ENCODE measurements at places on chromosomes 1 and 21.

DNA sequence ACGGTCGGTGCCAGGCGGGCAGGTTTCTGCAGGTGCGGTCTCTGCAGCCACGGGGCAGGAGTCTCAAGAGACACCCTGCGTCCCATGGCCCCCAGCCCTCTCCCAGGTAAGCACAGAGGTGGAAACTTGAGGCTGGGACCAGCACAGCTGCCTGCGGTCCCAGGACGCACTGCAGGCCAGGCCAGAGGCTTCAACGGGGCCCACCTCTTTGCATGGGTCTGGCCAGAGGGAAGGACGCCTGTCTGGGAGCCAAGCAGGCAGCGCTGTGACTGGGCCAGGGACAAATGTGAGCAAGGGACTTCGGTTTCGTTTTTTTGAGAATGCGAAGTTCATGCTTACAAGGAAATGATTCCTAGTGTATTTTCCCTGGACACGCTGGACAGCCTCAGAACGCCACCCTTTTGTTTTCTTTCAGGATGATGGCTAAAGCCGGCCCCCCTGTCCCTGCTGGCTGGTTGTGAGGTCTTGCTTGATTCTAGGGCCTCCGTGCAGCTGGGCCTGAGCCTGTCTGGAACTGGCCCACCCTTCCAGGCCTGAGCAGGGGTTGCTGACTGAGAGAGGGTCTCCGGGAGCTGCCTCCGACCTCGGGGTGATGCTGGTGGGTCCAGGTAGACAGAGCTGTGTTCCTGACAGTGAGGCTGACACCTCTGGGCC is 38.3 kb downstream of the MORN1 start:
- DNase-seq: no peak

DNA sequence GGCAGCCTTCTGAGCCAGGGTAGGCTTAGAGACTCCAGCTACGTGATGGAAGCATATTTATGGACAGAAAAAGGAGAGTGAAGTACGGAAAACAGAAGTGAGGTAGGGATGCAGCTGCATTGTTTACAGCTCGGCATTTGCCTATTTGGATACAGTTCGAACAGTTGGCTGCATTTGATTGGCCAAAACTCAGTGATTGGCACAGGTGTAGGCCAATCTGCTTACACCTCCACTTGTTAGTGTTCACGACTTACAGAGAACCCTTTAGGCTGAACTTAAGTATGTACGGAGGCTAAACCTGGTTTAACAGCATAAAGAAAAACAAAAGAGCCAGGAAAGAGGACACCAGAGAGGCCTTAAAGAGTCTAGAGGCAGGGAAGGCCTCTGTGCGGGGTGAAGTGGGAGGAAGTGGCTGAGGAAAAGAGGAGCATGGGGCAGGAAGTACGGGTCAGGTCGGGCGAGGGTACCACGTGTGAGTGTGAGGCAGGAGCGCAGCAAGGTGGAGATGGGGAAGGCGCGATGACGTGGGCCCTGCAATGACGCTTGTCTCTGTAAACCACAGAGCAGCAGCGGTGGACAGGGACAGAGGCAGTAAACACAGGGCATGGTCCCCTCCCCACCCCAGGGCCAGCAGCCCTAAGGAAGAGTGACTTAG is 32.0 kb downstream of the RSPH1 start:
- peak; percentile 43 for DNase-seq

DNA sequence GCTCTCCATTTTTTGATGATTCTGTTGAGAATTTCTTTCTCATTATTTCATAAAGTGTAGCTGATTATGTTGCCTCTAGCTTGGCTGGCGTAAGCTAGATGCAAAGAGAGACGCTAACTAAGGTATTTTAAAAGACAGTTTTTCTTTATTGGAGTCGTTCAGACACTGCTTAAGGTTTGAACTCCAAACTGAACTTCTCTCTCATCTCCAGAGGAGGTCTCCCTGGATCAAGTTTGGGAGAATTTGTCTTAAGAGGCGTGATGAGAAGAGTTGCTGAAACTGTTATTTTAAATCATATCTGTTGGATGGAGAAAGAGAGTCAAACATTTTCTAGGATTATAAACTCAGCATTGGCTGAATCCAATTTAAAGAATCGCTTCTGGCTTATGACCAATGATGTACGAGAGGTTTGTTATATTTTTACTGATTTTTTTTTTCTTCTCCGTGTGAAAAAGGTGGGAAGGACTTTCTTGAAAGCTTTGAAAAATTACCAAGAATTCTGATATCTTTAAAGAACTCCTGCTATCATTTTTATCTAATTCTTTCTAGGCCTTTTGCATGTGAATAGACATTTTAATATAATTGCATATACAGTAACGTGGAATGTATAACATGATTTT is 34.0 kb downstream of the MAP3K7CL start:
- no peak for DNase-seq

DNA sequence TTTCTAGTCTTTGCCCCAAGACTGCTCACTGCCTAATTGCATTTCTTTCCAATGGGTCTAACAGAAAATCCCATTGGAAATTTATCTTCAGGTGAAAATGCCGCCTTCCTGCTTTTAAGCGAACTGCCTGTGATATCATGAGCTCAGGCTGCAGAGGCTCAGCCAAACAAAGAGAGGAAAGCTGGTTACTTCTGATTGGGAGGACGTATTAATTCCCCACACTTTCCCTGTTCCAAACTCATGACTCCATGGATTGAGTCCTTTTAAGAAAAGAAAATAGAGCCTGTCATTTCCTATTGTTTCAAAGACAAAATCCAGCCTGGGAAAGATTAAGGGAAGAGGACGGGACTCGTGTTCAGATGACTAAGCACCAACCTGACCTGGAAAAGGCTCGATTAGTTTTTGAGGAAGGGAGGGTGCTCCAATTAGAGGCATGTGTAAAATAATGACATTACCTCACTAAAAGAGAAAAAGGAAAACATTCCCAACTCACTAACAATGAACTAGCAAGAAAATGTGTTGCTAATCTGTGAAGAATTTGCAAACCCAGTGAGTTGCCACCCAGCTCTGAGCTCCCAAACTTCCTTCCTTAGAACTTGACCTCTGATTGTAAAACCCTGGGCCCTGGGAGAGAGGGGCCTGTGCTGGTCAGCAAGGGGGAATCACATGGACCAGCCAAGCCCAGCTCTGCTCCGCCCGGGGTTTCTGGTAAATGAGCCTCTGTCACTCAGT is 61.2 kb downstream of the TCP10L start:
- DNase-seq: no peak

DNA sequence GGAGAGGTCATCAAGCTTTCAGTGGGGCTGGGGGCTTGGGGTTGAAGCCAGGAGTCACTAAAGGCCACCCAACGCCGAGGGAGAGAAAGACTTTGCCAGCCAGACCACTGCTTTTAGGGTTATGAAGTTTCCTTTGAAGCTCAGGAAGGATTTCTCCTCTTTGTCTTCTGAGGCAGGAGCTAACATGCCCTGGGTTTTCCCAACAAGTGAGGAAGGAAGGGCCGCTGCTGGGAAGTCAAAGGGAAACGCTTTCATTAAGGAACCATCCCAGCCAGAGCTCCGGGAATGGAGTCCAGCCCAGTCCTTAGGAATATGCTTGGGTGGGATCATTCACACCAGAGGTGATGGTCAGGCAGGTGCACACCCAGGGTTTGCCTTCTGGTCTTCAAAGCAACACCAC is 436.9 kb downstream of the PRDM2 start:
- no peak for DNase-seq

DNA sequence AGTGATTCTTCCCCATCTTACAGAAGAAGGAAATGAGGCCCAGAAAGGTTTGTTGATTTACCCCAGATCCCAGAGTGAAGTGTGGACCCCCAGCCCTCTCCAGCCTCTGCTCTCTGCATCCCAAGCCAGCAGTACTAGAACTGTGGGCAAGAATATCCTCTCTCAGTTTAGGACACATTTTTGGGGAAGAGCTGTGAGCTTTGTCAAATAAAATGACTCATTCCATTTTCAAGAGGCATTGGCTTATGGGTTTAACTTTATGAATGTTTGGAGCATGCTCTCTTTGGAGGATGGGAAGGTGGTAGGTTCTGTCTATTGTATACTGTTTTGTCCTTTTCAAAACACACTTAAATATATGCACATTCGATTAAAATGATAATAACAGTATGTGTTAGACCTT is 70.6 kb upstream of the CNTN2 start:
- DNase-seq: no peak

DNA sequence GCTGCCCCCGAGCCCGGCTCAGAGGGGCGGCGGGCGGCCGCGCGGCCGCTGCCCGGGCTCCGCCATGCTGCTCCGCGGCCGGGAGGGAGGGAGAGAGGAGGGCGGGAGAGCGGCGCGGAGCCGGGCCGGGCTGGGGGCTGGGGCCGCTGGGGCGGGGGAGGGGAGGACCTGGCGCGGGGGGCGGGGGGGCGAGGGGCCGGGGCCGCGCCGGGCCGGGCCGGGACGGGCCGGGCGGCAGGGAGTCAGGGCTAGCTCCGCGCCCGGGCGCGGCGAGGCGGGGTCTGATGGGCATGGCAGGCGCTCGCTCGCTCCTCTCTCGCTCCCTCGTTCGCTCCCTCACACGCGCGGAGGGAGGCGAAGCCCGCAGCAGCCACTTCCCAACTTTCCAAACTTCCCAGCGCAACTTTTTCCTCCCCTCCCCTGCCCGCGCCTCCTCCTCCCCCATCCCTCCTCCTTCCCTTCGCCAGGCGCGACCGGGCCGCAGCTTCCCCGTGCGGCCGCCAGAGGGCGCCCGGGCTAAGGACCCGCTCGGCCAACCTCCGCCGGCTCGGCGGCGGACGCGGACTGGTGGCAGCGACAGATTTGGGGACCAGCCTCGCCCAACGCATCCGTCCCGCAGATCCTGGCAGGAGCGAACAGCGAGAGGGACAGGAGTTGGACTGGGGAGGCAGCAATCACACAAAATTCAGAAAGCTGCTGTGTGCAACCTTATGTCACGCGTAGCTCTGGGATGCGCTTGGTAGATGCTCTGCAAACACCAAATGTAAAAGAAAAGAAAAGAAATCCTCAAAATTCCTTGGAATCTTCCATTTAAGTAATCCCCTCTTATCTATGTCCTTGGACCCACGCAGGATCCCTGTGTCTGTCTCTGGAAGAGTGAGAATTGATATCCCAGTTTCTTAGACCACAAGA is at the start of gene TRABD2B:
TRABD2B (minus strand) TSS at position 97 of the 912 bp plus-strand sequence.
- DNase-seq: no peak
